ENCODE measurements at places on chromosomes 1 and 21.

GRCh38 chr1:155941845-155942531 lies 550 bp downstream of the RXFP4 start:
- DNase-seq, result no peak

GRCh38 chr1:56070601-56071000 lies 508.8 kb downstream of the PLPP3 start:
- no peak for DNase-seq

GRCh38 chr1:79431340-79431739 lies 424.8 kb upstream of the ADGRL4 start:
- DNase-seq, result no peak

DNA sequence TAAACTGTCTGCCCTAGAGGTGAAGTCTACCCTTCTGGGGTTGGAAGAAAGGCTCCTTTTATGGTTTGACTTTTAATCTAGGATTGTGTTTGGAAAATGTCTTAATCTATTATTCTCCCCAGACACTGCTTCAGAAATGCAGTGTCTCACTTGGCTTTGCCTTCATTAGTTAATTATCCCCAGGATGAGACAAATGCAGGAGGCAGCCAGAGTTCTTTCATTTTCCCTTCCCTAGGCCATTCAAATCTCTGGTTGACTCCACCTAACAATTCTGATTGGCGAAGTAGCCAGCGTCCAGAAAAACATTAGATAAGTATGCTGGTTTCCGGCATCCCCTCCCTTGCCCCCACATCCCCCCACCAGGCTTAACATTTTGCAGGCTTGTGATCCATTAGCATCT lies 325.8 kb upstream of the PBX1 start:
- DNase-seq, result no peak

- no peak for DNase-seq
These were observed 1.8 kb downstream of the BCAN start for GRCh38 chr1:156643778-156644092.

DNA sequence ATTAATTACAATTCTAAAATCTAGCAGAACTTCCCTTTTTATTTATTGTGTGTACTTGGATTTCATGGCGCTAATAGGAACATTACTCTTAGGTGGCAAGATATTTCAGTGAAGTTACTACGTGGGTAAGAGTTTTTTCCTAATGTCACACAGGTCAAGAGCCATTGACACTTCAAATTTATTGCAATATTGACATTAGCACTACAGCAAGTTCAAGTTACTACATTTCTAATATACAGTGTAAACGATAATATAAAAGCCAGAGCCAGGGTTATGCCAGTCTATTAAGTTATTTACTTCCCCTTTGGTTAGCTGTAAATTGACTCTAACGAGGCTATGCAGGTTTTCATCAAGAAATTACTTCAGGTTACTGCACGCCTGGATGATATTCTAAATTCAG lies 29.7 kb downstream of the CHODL start:
- no peak for DNase-seq

GRCh38 chr1:208043691-208044181 lies 132.8 kb upstream of the CD34 start:
- DNase-seq, result no peak

- DNase-seq, result no peak
These were observed 5.9 kb upstream of the FNDC5 start for GRCh38 chr1:32876341-32877210.

DNA sequence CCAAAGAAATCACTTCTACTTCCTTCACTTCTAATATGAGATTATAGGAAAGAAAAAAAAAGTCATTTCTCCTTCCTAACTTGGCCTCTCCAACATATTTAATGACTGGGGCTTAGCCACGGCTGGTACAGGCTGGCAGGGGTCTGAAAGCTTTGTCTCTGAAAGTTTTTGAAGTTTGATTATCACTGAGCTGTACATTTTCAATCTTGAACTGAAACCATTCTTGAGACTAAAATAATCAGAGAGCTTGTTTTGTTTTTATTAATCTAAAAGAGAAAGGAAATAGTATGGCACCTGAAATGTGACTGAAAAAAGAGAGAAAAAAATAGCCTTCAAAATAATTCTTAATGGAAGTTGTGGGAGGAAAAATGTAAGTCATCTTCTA lies 3.8 kb upstream of the KRTAP19-8 start:
- no peak for DNase-seq

DNA sequence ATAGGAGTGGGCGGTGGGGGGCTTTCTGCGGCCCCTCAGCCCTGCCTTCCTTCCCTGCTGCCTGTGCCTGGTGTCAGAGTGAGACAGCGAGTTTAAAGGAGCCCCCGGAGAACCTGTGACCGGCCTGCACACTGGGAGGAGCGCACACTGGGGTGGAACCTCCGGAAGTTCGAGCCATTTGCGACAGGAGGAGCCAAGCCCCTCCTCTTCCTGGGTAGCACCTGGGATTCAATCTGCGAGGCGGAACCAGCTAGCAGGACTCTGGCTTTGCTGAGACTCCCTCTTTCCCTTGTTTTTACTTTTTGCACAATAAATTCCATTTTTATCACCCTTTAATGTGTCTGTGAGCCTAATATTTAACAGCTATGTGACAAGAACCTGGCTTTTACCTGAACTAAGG lies 540.6 kb downstream of the NPHP4 start:
- DNase-seq, result no peak

DNA sequence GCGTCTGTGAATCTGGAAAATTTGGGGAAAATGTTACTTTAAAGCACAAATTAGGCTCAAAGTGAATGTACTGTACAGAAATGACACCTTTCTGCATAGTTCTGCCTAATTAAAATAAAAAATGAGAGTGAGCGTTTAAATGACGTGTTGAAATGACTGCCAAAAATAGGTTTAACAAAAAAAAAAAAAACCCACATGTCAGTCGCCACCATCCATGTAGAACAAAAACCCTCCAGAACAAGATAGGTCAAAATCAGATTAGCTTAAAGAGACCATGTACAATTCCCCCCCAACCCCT lies 745 bp downstream of the PARP1 start:
- DNase-seq, result no peak

GRCh38 chr21:21606041-21606440 lies 607.8 kb downstream of the NCAM2 start:
- no peak for DNase-seq

- DNase-seq, result no peak
These were observed 37.9 kb downstream of the KRTAP20-3 start for GRCh38 chr21:30680586-30680985.
